ENCODE measurements at places on chromosomes 1 and 21. TPM values are rescaled to one million over a fixed set of nuclear protein-coding genes. Genes with fewer than 3 reads are reported as not detected.

The PKP1 gene
- not detected for total RNA-seq

DNA sequence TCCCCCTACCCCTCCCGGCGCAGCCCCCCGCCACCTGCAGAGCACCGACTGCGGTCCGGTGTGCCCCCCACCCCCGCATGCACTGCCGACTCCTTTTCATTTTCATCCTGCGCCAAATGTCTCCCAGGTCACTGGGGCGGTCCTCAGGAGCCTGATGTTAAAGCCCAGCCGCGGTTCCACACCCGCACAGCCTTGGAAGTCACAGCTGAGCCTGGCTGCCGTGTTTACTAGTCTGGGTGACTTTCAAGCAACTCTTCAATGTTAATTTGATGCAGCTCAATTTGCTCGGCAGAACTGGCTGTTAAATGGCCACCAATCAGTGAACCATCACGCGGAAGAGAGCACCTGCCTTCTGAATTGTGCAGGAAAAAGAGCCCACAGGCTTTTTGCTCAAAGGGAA, 27.2 kb downstream of the THAP3 start:
- no peak overlapping the region for H3K27ac ChIP-seq
- no peak for DNase-seq
- no peaks in the 10 kb centered on the region for H3K4me1 ChIP-seq
- H3K27me3 ChIP-seq: no peaks in the 10 kb centered on the region

- no peaks in the 10 kb centered on the region for H3K27me3 ChIP-seq
- H3K27ac ChIP-seq: peak overlapping the region; percentile 83
- H3K4me3 ChIP-seq: peak overlapping the region; percentile 92
- peaks cover 25% of the 10 kb centered on the region for H3K4me1 ChIP-seq
These were observed 892 bp downstream of the TYW3 start for GRCh38 chr1:74733604-74734484.

DNA sequence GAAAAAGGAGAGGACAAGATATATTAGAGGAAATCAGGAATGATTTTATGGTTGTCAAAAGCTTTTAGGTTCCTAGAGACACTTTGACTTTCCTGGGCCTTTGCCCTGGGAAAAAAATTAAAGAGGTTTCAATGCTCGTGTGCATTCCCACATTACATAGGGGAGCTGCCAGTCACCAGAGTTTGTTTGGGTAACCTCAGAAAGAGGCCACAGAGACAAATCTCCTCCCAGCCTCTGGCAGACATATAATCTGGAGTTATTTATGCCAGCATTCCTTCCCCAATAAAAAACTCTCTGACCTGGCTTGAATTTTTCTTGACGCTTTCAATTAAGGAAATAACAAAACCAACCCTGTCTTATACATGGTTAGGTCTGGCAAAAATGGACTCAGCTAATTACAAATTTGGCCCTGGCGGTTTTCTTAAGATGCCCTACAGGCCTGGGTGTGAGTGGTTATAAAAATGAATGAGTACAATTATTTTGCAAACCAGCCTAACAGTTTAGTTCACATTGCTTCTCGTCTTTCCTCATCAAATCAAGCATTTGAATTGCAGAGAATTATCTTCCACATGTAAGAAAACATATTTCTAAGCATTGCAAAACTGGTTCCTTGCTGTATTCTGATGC, 63.7 kb downstream of the WLS start:
- DNase-seq: no peak
- no peak overlapping the region for H3K27ac ChIP-seq
- no peak overlapping the region for H3K4me3 ChIP-seq
- H3K4me1 ChIP-seq: peaks cover 12% of the 10 kb centered on the region

GRCh38 chr1:16349847-16350406, 2.4 kb downstream of the FBXO42 start:
- H3K27ac ChIP-seq: no peak overlapping the region
- peaks cover 26% of the 10 kb centered on the region for H3K4me1 ChIP-seq
- DNase-seq: no peak
- H3K27me3 ChIP-seq: no peaks in the 10 kb centered on the region
- H3K4me3 ChIP-seq: no peak overlapping the region
- no peaks in the 10 kb centered on the region for H3K36me3 ChIP-seq

The REN gene
- total RNA-seq: not detected

- DNase-seq: no peak
- H3K4me1 ChIP-seq: peaks cover 6% of the 10 kb centered on the region
- no peak overlapping the region for H3K4me3 ChIP-seq
These were observed 14.0 kb downstream of the SEMA6C start for GRCh38 chr1:151132335-151133017.

DNA sequence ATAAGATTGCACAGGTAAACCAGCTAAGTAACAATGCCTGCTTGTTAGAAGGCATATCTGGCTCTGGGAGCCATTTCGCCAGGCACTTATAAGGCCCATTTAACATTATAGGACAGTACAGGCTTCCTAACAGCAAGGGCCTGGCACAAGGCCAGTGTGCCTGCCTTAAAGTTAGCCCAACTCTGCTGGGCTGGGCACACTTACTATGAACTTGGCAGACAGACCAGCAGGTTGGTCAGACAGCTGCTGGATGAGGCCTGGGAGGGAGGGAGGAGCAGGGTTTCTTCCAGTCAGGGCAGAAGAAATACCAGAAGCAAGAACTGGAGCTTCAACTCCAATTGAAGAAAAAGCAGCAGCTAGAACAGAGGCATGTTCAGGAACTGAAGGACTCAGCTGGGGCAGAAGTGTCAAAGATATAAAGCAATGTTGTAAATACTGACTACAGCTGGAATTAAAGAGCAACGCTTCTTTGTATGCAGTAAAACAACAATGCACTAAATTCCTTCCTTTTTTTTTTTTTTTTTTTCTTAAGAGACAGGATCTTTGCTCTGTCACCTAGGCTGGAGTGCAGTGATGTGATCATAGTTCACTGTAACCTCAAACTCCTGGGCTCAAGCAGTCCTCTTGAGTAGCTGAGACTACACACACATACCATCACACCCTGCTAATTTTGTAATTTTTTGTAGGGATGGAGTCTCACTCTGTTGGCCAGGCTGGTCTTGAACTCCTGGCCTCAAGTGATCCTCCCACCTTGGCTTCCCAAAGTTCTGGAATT, 4.9 kb downstream of the CACHD1 start:
- no peak overlapping the region for H3K27ac ChIP-seq
- no peaks in the 10 kb centered on the region for H3K27me3 ChIP-seq
- no peak for DNase-seq
- no peak overlapping the region for H3K4me3 ChIP-seq

DNA sequence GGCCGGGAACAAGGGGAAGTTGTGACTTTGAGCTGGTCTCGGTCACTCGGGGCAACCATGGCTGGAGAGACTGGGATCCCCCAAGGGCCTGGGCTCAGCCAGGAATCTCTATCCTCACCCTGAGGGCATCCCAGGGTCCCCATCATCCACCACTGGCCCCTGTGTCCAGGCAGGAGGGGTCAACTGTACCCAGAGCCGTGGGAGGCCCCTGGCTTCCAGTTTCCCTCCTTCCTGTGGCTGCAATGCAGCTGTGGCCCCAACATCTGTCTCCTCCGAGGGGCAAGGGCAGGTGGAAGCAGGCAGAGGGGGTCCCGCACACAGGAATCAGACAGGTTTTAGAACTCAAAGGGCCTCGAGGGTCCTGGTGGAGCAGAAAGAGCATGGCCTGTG, 332.7 kb upstream of the VAMP3 start:
- no peak overlapping the region for H3K4me3 ChIP-seq
- no peaks in the 10 kb centered on the region for H3K27me3 ChIP-seq
- no peaks in the 10 kb centered on the region for H3K4me1 ChIP-seq
- no peak for DNase-seq

GRCh38 chr1:85351202-85351828, 74.9 kb upstream of the BCL10 start:
- H3K27ac ChIP-seq: no peak overlapping the region
- no peaks in the 10 kb centered on the region for H3K27me3 ChIP-seq
- H3K36me3 ChIP-seq: peaks cover 14% of the 10 kb centered on the region
- DNase-seq: no peak
- no peaks in the 10 kb centered on the region for H3K4me1 ChIP-seq

DNA sequence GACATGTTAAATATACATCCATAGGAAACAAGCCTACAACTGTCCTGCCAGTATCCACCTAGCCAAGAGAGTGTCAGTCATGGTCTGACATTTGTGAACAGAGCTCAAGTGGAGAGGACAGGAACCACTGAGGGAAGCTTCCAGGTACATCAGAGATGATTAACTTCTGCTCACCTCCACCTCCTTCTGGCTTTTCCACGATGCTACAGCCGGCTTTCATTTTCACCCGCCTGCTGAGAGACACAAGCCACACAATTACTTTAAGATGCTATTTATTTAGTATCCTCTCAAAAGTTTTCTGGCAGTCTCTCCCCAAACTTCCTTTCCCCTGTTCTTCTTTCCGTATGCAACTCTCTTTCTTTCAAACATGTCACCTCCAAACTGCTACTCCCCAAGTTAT, 2.1 kb downstream of the ETV3 start:
- peaks cover 17% of the 10 kb centered on the region for H3K4me1 ChIP-seq
- no peak overlapping the region for H3K27ac ChIP-seq
- H3K4me3 ChIP-seq: no peak overlapping the region
- no peaks in the 10 kb centered on the region for H3K27me3 ChIP-seq
- DNase-seq: no peak

The SLC2A5 gene
- not detected for total RNA-seq

DNA sequence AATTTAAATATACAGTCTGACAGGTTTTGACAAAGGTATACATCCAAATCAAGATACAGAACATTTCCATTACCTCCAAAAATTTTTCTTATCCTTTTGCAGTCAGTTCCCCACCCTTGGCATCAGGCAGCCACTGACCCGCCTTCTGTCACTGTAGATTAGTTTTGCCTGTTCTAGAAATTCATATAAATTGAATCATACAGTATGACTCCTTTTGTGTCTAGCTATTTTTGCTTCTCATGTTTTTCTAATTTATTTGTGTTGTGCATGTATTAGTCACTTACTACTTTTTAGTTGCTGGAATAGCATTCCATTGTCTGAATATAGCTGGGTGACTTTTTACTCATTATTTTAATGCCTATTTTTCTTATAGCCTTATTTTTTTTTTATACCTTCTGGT, 3.8 kb downstream of the UTP25 start:
- H3K27ac ChIP-seq: peak overlapping the region; percentile 59
- peaks cover 51% of the 10 kb centered on the region for H3K4me1 ChIP-seq
- no peak for DNase-seq
- H3K4me3 ChIP-seq: no peak overlapping the region
- H3K27me3 ChIP-seq: no peaks in the 10 kb centered on the region

The RGS8 gene
- total RNA-seq: not detected

The AK5 gene
- total RNA-seq: 3.3 TPM

DNA sequence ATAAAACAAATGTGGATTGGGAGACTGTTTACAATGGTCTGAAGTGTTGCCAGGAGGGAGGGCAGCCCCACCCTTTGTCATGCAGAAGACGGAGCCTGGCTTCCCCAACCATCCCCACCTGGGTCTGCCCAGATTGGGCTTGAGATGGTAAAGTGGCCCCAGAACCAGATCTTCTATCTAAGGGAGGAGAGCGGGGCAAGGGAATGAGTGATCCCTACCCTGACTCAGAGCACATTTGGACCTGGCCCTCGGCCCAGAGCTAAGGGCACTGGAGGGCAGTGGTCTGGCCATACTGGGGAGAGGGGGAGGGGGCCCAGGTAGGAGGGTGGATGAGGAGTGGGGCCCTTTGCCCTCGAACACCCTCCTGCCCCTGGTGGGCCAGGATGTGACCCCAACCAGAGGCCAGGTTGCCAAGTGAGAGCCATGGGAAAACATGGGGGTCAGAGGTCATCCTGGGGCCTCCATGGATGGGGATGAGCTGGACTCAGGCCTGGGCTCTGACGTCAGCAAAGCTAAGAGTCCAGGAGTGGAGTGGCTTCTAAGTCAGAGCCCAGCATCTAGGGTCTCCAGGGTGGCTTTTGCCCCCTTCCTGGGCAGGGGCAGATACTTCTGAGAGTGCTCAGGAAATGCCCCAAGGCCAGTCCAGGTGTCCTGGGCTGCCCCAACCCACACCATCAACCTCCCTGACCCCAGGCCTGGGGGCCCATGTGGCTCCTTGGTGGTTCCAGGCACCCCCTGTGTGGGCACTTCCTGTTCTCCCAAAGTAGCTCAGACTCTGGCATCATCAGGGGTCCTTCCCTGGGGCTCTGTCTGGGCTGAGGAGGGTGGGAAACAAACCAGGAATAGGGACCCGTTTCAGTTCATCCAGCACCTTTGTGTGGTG, 1.6 kb upstream of the LEFTY1 start:
- no peak overlapping the region for H3K27ac ChIP-seq
- no peaks in the 10 kb centered on the region for H3K4me1 ChIP-seq
- no peak overlapping the region for H3K4me3 ChIP-seq
- no peaks in the 10 kb centered on the region for H3K27me3 ChIP-seq
- no peaks in the 10 kb centered on the region for H3K36me3 ChIP-seq

- H3K27me3 ChIP-seq: no peaks in the 10 kb centered on the region
- no peaks in the 10 kb centered on the region for H3K4me1 ChIP-seq
- H3K27ac ChIP-seq: no peak overlapping the region
- no peak overlapping the region for H3K4me3 ChIP-seq
- no peak for DNase-seq
These were observed 15.4 kb upstream of the PAQR6 start for GRCh38 chr1:156263288-156263655.

All from endothelial cell of umbilical vein (primary cell).